ENCODE measurements at places on chromosomes 6 and 20.
A peak's percentile ranks its signal among the peaks of the same experiment; 100 is the strongest.

DNA sequence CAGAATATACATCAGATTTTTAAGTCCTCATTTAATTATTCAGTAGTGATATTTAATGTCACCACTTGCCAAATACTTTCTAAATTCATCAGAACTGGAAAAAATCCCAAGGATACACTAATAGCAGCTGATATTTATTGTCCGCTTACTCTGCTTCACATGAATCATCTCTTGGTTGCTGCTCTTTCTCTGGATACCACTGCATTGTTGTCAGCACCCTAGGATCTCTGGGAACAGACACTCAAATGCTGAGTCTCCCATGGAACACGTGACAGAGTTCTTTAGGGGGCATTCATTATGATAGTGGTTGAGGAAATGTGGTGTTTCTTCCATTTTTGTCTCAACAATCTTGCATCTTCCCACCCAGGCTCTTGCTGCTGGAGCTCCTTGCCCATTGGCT is 318.0 kb downstream of the RFPL4B start:
- DNase-seq = no peak

- no peak for DNase-seq
Measured at GRCh38 chr6:89449193-89449592, 16.2 kb downstream of the ANKRD6 start.

GRCh38 chr20:49028684-49029083 is 17.4 kb upstream of the CSE1L start:
- no peak for DNase-seq

DNA sequence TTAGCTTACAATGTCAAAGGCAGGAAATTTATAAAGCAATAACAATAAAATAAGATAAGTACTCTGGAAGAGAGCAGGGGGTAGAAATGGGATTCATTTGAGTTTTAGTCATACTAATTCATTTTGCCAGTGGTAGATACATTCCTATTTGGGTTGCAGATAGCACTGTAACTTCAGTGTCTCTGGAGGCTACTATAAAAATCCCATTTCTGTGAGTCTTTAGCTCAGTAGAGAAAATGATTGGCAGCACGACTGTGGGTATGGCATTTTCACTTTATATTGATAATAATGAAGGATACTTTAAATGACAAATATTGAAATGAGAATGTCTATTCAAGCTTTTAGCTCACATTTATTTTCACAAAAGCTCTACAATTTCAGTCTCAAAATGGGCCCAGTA is 93.6 kb downstream of the FHL5 start:
- DNase-seq = no peak

- no peak for DNase-seq
Measured at GRCh38 chr6:117311310-117311709, 46.0 kb downstream of the VGLL2 start.

DNA sequence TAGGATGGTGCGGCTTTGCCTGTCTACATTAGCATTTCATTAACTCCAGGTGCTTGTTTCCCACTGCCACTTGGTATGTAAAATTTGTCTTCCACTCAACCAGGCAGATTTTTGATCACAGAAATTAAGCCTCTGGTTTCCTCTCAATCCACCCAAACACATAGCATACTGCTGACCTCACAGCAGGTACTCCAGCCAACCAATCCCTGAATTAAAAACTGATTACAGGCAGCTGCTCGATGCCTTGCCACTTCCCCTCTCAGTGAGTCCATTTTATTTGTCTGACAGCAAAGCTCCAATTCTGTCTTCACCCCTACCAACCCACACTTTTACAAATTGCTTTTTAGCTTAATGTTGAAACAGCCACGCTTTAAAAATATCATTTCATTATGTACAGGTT is 95.2 kb downstream of the PLCB1 start:
- no peak for DNase-seq

- DNase-seq = peak; percentile 18
Measured at GRCh38 chr6:158143700-158144099, 24.4 kb downstream of the SERAC1 start.

DNA sequence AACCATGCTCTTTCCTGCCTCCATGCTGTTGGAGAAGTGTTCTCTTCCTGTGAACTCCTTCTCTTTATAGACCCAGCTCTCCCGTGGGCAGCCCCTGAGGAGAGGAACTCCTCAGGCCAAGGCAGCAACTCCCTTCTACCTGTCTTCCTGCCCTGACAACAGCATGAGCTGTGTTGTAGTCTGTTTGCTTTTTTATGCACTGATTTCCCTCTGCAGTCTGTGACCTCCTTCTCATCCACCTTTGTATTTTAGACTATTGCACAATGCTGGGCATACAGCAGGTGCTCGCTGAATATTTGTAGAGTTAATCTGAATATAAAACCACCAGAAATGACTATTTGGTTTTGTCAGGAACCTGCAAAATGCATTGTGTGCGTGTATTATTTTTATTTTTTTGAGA is 152.2 kb upstream of the CHD6 start:
- DNase-seq = no peak

DNA sequence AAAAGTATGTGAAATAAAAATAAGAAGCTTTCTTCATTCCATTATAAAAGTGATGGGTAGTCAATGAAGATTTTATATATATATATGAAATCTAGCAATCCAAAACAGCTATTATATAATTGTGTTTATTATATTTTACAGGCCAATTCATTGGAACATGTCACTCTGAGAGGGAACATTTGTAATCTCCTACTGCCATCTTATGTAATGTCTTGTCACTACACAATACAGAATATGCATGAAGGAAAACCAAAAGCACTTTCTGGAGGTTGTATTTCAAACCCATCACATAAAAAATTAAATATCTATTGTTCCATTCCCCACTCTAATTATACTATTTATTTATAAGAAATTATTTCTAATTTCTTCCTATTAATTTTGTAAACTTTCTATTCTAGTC is 31.5 kb upstream of the IRAK1BP1 start:
- DNase-seq = no peak

DNA sequence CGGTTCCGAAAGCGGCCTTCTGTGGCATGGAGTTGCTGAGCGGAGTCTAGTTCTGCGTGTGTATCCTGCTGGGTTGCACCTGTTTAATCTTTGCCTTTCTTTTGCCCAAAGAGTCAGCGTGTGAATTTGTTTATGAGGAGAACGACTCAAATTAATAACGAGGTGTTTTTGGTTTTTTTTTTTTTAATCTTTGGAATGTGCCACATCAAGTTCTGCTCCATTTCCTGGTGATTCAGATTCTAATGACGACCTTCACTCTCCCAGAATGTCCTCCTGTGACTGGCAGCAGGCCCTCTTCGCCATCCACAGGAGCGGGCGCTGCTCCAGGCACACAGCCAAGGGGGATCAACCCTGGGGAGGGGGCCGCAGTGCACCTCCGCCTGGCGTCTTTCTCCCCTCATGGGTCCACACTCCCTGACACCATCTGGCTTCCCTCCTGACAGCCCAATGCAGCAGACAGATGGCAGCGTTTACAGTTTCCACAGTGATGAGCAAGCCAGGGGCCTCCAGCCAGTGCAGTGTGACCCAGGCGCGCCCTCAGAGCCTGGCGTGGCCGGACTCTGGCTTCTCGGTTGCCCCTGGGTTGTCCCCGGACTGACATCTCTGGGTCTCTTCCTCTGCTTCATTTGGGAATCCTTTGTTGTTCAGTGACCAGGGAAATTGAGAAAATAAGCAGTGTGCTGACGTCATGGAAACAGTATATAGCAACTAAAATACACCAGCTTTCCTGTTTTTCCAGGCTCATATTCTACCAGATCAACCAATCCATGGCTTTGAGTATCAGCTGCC is 27.5 kb upstream of the AFDN start:
- no peak for DNase-seq

DNA sequence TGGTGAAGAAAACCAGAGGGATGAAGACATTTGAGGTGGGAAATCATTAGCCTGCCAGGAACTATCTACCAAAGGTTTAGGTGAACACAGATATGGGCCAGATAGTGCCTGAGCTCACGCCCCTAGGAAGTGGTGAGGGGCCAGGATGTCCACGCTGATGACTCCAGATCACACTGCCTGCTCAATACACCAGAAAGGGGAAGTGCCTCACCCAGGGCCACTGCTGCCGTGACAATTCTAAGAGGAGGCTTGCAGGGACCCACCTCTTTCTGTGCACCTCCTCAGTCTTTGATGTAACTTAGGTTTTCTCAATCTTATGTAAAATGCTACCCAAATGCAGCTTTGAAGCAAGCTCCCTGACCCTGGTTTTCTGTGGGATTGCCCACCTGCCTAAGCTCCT is 5.4 kb upstream of the RAB44 start:
- DNase-seq = no peak

GRCh38 chr20:63641792-63642523 is 11.3 kb downstream of the STMN3 start:
- DNase-seq = peak; percentile 88

- DNase-seq = peak; percentile 32
Measured at GRCh38 chr20:2006452-2007361, 12.8 kb upstream of the PDYN start.

GRCh38 chr20:10798811-10799210 is 125.0 kb upstream of the JAG1 start:
- no peak for DNase-seq

GRCh38 chr6:12232821-12233220 is 57.3 kb upstream of the EDN1 start:
- DNase-seq = no peak

DNA sequence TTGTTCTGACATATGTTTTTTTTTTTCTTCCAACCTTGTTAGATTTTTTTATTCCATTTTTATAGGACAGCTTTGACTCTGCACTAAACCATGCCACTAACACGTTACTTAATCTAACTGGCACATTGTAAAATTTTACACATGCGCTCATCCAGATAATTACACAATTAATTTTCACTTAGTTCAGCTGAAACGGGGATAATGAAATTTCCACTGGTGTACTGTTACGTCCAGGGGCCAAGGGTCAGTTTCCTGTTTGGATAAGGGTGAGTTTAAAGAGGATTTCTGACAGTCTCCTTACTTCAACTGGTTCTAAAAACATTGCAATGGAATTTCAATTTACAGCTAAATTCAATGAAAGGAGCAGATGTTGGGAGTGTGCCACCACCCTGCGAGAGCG is 221.8 kb upstream of the CEP162 start:
- no peak for DNase-seq

DNA sequence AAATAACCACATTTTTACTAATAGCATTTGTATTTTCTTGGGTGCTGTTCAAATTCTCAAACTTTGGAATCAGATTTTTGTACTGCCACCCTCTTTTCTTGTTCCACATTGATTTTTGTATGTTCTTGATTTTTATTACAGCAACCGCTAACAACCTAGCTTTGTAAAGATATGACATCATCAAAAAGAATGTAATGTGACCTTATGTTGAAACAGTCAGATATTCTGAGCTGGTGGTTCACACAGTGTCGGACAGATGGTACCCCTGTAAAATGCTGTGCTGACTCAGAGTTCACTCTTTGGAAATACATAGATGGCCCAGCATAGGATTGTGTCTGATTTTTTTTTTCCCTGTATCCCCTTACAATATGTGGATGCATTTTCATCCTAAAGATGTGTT is 118.9 kb downstream of the QKI start:
- DNase-seq = no peak

- no peak for DNase-seq
Measured at GRCh38 chr20:22807045-22807444, 222.7 kb upstream of the FOXA2 start.

GRCh38 chr6:63705707-63706106 is 70.1 kb downstream of the PHF3 start:
- no peak for DNase-seq

DNA sequence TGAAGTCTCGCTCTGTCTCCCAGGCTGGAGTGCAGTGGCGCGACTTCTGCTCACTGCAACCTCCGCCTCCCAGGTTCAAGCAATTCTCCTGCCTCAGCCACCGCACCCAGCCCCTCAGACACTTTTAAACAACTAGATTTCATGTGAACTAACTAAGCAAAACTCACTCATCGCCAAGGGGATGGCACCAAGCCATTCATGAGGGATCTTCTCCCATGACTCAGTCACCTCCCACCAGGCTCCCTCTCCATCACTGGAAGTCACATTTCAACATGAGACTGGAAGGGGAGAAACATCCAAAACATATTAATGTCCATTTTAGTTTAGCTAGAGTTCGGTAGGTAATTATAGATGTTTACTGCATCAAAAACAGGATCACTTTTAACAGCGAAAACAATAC is 95.9 kb upstream of the PRL start:
- no peak for DNase-seq

All from endothelial cell (in vitro differentiated cells).